ENCODE measurements at places on chromosomes 5 and 9. TPM values are rescaled to one million over a fixed set of nuclear protein-coding genes. Genes with fewer than 3 reads are reported as not detected.

GRCh38 chr5:150023136-150023535, 22.6 kb downstream of the HMGXB3 start:
- DNase-seq, result no peak

- no peak for DNase-seq
These were observed 126.4 kb downstream of the TTLL11 start for GRCh38 chr9:121966706-121967105.

DNA sequence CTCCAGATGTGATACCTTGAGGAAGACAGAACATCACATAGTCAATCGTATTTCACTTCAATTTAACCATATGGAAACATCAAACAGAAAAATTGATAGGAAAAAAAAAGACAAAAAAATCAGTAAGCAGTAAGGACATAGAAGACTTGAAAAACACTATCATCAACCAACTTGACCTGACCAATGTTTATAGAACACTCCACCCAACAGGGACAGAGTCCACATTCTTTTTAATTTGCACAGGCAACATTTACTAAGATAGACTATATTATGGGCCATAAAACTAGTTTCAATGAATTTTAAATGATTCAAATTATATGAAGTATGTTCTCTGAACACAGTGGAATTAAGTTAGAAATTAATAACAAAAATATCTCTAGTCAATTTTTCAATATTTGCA, 20.8 kb upstream of the MACIR start:
- no peak for DNase-seq

DNA sequence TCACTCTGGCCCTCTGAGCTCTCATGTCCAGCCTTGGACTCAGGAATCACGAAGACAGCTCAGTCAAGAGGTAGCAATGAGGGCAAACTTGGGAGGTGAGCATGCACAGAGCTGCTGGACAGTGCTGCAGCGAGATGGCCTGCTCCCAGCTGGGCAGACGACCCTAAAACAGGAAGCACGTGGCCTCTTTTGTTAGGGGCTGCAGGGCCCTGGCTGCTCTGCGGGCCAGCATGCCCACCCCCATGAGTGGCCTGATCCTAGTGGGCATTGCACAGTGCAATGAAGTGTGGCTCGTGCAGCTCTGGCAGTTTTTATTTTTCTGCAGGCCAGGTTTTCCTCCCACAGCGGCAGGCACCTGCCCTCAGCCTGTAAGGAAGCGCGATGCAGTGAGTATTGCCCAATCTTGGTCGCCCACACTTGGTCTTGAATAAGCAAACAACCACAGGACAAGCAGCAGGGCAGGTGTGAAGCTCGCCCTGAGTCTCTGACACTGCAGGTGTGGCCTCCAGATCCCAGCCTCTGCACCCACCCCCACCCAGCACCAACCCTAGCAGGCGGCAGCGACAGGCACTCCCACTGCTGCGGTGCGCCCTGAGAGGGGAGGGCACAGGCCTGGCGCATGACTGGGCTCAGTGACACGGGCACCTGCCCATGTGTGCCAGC, 60.8 kb downstream of the SEMA4D start:
- DNase-seq, result no peak

DNA sequence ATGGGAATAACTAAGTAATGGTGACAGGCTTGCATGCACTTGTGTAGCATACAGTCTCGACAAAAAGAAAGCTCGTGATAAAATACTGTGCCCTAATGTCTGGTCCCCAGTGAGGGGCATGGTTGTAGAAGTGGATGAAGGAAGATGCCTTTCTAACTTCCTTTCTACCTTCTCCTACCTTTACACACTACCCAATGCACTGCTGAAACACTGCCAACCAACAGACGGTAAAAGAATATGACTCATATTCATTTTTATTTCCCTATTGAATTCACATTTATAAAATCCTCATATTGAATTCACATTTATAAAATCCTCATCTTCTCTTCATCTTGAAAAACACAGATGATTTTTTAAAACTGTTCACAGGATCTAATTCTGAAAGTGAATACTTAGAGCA, 223.0 kb downstream of the PJA2 start:
- no peak for DNase-seq

DNA sequence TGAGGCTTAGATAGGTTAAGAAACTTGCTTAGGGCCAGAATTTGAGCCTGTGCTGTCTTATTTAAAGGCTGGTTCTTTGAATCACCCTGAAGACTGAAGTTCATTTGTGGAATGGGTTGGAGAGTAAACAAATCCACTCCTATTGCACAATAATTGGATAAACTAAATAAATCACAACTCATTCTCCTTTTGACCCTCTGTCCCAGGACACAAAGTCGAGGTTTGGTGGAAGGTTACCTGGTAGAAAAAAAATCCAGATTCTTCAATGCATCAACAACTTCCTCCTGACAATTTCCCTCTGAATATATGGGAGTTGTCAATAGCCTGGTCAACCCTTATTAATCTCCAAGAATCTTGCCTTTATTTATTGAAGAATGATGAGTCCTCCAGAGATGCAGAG, 28.9 kb downstream of the TBC1D2 start:
- no peak for DNase-seq

Gene MYMK
- total RNA-seq, result not detected

GRCh38 chr9:127973169-127974000, 7.4 kb downstream of the EEIG1 start:
- DNase-seq, result peak; percentile 94

DNA sequence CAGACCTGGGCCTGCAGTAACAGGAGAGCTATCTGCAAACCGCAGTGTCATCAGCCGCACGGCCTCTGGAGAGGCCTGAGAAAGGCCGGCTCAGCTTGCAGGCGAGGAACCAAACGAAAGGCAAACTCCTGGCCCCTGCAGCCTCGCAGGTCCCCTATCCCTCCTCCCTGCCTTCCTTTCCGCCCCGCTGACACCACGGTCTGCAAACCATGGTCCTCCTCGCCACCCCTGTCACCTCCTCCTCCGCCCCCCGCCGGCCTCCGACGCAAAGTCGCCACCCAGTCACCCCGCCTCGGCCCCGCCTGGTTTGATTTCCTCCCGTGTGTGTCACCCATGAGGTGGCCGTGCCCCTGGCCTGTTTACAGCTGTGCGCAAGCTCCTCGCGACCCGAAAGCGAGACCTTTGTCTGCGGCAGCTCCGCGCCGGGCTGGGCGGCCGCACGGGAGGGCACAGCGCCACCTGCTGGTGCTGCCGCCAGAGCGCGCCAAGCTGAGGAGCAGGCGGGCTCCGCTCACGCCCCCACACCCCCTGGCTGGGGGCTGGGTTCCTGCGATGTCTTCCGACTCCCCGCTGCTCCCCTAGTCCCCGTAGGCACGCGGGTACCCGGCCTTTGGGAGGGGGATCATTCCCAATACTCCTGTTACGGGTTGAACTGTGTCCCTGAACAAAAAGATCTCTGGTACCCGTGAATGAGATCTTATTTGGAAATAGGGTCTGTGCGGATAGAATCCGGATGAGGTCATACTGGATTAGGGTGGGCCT, 19.4 kb downstream of the GBGT1 start:
- peak; percentile 84 for DNase-seq

Gene UBE2R2
- 27.2 TPM for total RNA-seq

Gene PRDM9
- not detected for total RNA-seq

Gene ANKRD55
- 6.2 TPM for total RNA-seq

DNA sequence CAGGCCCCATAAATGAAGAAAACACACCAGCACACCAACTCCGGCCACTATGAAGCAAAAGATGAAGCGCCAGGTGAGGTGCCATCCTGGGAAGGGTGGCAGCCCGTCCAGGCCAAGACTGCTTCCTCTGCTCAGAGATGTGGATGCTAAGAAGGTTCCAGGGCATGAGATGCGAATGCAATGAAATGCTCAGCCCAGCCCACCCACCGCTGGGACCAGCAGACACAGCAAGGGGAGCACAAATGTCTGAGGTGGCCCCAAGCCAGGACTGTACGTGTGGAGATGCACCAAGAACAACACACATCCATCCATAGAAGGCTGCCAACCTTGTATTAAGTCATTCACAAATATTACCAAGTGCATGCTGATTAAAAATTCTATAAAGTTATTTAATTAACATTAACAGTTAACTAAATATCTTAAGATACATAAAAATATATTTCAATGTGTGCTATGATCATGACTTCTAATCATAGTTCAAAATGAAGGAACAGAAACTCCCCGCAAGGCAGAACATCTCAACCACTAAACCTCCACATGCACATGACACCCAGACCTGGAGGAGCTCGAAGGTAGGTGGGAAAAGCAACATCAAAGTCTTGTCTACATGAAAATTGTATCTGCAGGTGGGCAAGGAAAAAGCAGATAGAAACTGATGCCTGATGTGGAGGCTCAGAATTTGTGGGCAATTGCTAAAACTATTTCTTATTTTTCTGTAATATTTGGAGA, 43.7 kb downstream of the BICD2 start:
- no peak for DNase-seq

GRCh38 chr5:79976759-79977515, 14.1 kb downstream of the MTX3 start:
- DNase-seq, result no peak

DNA sequence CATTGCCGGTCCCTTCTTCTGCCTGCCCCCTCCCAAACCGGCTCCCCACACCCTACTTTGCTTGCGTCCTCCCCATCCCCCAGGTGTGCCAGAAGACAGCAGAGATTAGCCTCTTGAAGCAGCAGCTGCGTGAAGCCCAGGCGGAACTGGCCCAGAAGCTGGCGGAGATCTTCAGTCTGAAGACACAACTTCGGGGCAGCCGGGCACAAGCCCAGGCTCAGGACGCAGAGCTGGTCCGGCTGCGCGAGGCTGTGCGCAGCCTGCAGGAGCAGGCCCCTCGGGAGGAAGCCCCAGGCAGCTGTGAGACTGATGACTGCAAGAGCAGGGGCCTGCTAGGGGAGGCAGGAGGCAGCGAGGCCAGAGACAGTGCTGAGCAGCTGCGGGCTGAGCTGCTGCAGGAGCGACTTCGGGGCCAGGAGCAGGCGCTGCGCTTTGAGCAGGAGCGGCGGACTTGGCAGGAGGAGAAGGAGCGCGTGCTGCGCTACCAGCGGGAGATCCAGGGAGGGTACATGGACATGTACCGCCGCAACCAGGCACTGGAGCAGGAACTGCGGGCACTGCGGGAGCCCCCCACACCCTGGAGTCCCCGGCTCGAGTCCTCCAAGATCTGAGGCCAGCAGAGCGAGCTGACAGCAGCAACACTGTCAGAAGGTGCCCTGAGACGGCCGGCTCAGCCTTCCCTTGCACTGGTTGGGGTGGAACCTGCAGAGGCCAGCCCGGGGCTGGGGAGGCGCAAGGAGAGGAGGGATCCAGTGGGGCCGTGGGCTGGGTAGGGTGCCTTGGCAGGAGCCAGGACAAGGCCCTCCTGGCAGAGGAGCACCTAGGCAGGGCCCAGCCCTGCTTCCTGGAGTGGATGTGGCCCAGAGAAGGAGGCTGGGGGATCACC, 8.3 kb downstream of the N4BP3 start:
- peak; percentile 46 for DNase-seq

- no peak for DNase-seq
These were observed 45.9 kb upstream of the CDH18 start for GRCh38 chr5:20033881-20034280.

GRCh38 chr9:110526426-110526825, 53.1 kb downstream of the SVEP1 start:
- no peak for DNase-seq

Gene TMEM8B
- total RNA-seq, result 9.3 TPM

- no peak for DNase-seq
These were observed 12.4 kb upstream of the UBAC1 start for GRCh38 chr9:135973277-135974219.

- DNase-seq, result no peak
These were observed 255.4 kb downstream of the FAM114A2 start for GRCh38 chr5:153783362-153783658.

- no peak for DNase-seq
These were observed 567.2 kb downstream of the PTPRD start for GRCh38 chr9:10045598-10045997.

Gene EPB41L4B
- 14.1 TPM for total RNA-seq

- DNase-seq, result no peak
These were observed 19.4 kb downstream of the TMEM174 start for GRCh38 chr5:73192370-73192769.

DNA sequence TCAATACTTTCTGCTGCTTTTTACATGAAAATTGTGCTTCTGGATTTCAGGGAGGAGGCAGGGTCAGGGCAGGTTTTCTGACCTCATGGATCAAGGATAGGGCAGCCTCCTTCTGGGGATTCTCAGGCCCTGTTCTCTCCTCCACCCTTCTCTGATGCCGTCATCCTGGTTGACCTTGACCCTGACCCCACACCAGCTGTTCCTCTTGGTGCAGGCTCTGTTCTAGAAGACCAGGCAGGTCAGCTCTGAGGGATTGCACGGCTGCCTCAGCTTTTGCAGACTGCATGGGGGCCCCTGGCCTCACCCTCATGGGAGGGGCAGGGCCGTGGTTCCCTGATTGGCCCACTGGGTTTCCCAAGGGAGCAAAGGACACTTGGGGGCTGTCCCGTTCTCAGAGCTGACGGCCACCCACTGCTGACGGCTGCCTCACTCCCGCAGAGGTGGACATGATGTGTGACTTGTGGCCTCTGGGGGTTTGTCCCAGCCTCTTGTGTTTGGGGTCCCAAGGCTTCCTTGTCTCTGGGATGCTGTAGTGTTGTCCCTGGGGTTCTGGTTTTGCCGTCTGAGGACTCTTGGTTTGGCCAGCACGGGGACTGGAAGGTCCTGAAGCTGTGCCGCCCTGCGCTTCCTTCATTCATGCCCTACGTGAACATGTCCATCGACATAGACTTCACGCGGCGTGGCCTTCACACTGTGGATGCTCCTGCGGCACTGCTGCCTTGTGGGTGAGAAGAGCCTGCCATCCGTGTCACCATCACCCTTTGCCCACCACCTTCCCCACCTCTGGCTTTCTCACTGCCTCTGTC, 34.5 kb downstream of the CEP72 start:
- DNase-seq, result no peak

- DNase-seq, result no peak
These were observed 205.8 kb downstream of the FANCC start for GRCh38 chr9:95111716-95112115.

DNA sequence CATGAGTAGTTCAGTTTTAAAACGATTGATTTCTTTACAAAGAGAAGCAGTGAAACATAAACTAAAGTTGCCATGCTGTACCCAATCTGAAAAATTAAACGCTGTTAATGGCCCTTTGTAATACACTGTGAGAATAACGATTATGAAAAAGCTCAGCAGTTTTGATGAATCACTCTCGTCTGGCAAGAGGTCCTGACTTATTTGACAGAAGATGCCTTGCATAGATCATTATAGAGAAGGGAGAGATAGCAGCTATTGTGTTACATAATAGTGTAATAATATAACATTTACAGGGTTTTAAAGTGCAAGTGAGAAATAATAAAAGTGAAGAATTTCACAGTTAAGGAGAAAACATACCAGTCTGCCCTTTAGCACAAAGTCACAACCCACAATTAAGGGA, 361.5 kb upstream of the CDH10 start:
- no peak for DNase-seq

Gene PPIC
- 4.7 TPM for total RNA-seq

Gene ZBTB34
- 30.0 TPM for total RNA-seq
